CD4-positive, alpha-beta T cell (primary cell): ENCODE measurements at places on chromosomes 6 and 20.

DNA sequence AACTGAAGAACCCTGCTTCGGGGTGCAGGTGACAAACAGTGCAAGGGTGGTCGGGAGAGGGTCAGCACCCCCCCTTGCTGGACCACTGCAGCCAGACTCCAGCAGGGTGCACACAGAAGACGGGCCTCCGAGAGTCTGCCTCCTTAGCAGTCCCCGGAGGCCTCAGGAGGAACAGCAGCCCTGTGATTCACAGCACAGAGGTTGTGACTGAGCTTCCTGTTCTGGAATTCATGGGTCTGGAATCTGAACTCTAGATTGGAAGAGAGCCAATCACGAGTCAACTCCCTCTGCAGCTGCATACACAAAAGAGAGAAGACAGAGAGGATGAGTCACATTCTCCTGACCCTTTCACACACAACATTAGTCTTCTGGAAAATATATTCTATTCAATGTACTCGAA is 249.0 kb upstream of the OPRM1 start:
- DNase-seq: no peak

GRCh38 chr6:33297956-33298772 is 578 bp downstream of the RGL2 start:
- DNase-seq: peak; percentile 86

- no peak for DNase-seq
Observed at GRCh38 chr6:165704045-165704748, 41.2 kb upstream of the PDE10A start.

DNA sequence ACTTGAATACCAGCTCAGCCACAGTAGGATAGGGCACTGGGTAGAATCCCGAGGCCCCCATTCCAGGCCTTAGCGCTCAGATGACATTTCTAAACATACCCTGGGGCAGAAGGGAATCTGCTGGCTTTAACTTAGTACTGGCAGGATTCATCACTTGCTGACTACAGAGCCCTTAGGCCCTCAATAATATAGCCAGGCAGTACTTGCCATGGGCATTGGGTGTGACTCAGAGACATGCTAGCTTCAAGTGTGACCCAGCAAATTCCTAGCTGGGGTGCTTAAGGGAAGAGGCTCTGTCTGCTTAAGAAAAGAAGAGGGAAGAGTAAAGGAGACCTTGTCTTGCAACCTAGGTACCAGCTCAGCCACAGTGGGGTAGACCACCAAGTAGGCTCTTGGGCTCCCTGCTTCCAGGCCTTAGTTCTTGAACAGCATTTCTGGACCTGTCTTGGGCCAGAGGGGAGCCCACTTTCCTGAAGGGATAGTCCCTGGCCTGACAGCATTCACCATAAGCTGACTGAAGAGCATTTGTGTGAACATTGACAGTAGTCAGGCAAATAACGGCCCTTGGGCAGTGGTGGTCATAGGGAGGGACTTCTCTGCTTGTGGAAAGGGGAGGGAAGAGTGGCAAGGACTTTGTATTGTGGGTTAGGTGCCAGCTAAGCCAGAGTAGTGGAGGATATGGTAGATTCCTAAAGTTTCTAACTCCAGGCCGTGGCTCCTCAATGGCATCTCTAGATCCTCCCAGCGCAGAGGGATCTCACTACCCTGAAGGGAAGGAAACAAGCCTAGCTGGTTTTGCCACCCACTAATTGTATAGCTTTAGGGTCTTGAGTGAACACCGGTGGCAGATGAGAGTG is 48.5 kb upstream of the HACE1 start:
- DNase-seq: no peak

- DNase-seq: no peak
Observed at GRCh38 chr6:102389994-102390393, 996.5 kb downstream of the GRIK2 start.

GRCh38 chr6:118748311-118749062 is 97.1 kb upstream of the CEP85L start:
- DNase-seq: no peak

GRCh38 chr6:75205776-75206575 is at the start of gene COL12A1:
Gene COL12A1 (minus strand): TSS chr6:75206053. CDS start chr6:75202792, 3,261 bp downstream.
- no peak for DNase-seq

DNA sequence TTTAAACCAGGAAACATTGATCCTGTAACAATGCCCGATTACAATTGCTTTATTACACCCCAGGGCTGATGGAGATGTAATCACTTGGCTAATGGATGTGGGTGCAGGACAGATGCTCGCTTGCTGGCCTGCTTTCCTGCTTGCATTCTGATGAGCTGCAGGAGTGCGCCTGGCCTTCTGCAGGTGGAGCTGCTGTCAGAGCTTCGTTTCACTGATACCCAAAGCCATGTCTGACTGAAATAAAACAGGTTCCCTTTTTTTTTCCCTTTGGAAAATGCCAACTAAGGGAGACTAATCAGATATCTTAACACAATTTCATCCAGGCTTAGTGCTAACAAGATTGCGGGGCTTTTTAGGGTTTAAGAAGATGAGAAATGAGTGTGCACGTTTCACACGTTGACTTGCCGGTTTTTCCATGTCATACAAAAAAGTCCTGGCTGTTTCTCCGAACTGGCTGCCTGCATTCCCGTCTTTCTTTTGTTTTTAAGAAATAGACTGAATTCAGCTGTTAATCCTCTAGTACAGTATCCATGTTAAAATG is 60.7 kb downstream of the VAPB start:
- no peak for DNase-seq

DNA sequence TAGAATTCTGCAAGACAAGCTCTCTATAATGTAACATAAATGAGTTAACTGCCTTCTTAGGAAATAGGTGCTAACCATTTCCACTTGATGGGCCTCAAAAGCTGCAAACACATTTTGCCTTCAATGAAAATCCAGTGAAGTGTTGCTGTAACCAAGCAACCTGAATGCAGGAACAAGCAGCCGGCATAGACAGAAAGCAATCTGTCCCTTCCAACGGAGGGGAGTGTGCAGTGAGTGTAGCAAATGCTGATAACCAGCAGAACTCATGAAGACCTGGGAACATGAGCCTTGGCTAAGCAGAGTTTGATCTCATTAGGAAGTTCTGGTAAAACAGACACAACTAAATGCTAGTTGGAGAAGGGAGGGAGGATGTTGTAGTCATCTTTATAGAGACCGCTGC is 697.8 kb downstream of the KIF16B start:
- DNase-seq: no peak

- no peak for DNase-seq
Observed at GRCh38 chr20:23669327-23669726, 19.5 kb downstream of the CST4 start.

DNA sequence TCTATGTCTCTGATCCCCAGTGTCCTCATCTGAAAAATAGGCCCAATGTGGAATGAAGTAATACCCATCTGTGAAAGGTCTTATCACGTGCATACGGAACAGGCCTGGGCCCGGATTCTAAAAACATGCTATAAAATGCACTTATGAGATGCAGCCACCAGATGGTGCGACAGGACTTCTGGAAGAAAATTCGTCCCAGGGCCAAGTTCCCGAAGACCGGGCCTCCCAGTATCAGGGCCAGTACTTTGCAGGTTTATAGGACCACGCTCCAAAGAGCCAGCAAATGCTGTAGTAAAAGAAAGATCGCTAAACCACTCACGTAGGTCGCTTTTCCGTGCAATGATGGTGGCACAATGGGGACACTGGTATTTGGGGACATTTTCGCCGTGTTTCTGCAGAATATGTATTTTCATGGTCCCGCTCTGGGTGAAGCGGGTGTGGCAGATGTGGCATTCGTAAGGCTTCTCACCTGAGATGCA is 10.6 kb downstream of the CTCFL start:
- DNase-seq: peak; percentile 27

GRCh38 chr20:37723668-37724067 is 29.8 kb downstream of the CTNNBL1 start:
- no peak for DNase-seq

- DNase-seq: no peak
Observed at GRCh38 chr6:43444036-43444435, 11.3 kb downstream of the DLK2 start.

DNA sequence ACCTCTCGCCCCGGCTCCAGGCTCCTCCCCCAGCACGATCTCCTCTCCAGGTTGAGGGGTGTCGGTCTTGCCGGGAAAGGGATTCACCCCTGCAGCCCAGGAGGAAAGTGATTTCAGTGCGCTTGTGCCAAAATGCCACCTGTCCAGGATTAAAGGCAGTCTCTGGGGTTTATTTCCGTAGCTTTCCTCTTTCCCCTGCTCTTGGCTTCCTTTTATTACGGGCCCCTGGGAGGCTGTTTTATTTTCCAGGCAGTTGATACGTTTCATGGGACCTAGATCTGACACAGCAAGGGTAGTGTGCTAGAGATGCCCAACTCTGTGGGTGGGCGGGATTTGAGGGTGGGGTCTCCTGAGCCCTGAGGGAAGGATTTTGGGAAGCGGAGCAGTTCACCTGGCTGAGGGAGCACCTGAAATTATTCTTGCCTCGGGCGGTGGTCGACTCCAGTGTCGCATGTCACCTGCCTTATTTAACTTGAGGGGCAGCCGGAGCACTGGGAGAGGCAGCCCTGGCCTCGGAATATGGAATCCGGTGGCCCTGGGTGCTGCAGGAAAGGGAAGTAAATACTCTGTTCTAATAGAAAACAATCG is 9.5 kb upstream of the NKX2-2 start:
- DNase-seq: no peak

- no peak for DNase-seq
Observed at GRCh38 chr20:16719421-16719820, 10.4 kb upstream of the SNRPB2 start.

GRCh38 chr6:43254138-43254817 is 11.0 kb downstream of the TTBK1 start:
- no peak for DNase-seq

- no peak for DNase-seq
Observed at GRCh38 chr6:107567643-107568042, 77.7 kb downstream of the SOBP start.

GRCh38 chr6:133608620-133609019 is 280.3 kb upstream of the TCF21 start:
- no peak for DNase-seq

DNA sequence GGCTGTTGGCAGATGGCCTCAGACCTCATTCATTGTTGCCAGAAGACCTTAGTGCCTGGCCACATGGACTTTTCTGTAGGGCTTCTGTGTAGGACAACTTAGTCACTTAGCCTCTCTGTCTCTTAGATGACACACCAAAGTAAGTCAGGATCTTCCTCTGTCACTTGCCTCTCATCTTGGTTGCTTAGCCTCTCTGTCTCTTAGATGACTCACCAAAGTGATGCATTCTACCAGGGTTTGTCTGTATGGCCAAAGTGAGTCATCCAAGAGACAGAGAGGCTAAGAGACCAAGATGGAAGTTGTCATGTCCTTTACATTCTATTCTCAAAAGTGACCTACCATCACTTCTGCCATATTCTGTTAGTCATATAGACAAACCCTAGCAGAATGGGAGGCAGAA is 255.9 kb upstream of the DEFB112 start:
- DNase-seq: no peak

DNA sequence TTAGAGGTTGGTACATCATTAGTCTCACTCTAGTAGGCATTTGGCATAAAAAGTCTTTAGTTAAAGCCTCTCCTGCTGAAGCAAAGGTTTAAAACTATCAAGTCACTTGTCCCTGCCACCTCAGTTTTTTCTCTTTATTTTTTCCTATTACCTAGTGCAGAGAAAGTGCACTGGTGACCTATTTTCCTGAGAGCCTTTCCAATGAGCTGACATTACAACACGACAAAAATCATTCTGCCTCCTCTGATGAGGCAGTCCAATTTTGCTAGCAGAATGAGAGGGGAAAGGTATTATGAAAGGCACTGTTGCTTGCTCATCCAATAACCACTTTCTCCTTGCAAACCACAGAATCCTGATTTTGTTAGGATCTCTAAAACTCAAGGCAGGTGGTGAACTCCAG is 73.3 kb upstream of the SGK1 start:
- DNase-seq: no peak

DNA sequence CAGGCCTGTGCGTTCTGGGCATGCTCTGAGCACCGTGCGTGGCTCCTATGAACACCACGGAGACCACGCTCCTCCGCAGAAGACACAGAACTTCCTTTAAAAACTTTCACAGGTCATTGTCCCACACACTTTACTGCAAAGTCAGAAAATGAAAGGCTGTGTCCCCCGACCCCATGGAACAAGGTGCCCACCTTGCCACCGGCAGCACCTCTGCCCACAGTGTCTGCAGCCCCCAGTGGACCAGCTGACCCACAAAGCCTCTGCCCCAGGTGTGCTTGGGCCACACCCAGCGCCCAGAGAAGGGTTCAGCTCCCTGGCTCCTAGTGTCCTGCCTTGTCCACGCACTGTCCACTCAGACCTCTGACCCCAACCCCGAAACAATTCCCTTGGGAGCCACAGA is 8.7 kb downstream of the TAF4 start:
- DNase-seq: no peak

GRCh38 chr20:53513168-53513488 is 80.5 kb downstream of the ZNF217 start:
- DNase-seq: no peak

GRCh38 chr6:39266375-39266774 is 37.1 kb upstream of the KCNK5 start:
- no peak for DNase-seq

GRCh38 chr6:2030682-2031244 is 214.6 kb downstream of the GMDS start:
- no peak for DNase-seq

- no peak for DNase-seq
Observed at GRCh38 chr6:154916857-154917256, 78.3 kb upstream of the TIAM2 start.

DNA sequence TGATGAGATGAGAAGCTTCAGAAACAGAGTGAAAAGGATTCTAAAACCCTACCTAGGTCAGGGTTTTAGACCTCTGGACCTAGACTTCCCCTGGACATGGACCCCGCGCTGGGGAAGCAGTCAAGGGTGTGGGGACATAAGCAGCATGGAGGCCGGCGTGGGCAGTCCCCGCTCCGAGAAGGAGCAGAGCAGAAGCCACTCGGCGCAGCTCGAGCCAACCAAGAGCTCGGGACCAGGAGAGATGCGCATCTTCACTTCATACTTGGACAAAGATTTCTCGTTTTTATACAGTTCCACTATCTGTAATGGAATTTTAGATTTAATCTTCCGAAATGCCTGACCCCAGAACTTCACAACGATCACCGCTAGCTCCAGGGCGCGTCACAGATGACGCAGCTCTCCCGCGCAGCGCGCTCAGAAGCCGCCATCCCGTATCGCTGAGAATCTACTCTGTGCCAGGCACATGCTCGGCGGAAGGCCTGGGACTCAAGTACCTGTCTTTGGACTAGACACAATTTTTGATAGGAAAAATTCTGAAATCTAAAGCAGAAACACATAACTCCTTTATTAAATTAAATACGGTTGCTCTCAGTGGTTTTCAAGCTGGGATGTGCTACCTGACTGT is 60.3 kb downstream of the WDR27 start:
- no peak for DNase-seq

DNA sequence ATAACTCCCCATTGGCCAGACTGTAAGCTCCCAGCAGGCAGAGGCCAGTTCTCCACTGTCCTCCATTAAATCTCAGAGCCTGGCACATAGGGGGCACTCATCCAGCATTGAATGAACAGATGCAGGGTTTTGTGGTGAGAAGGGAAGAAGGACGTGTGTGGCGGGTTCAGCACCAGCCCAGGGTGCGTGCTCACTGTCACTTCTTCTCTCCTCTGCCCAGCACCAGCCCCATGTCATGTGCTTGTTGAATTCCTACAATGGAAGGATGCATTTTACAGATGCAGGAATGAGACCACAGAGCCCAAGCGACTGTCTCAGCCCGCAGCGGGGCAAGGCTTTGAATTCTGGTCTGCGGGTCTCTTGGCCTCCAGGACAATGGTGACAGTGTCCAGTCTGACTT is 149.9 kb downstream of the CEBPB start:
- no peak for DNase-seq

GRCh38 chr6:151877458-151877857 is 70.0 kb downstream of the ESR1 start:
- DNase-seq: no peak

- DNase-seq: no peak
Observed at GRCh38 chr6:116386581-116387299, 16.0 kb downstream of the DSE start.
